Stimulated activated naive CD4-positive, alpha-beta T cell (primary cell): ENCODE measurements at places on chromosomes 5 and 9.

- DNase-seq = no peak
These were observed 243.7 kb downstream of the PIK3R1 start for GRCh38 chr5:68459093-68459809.

DNA sequence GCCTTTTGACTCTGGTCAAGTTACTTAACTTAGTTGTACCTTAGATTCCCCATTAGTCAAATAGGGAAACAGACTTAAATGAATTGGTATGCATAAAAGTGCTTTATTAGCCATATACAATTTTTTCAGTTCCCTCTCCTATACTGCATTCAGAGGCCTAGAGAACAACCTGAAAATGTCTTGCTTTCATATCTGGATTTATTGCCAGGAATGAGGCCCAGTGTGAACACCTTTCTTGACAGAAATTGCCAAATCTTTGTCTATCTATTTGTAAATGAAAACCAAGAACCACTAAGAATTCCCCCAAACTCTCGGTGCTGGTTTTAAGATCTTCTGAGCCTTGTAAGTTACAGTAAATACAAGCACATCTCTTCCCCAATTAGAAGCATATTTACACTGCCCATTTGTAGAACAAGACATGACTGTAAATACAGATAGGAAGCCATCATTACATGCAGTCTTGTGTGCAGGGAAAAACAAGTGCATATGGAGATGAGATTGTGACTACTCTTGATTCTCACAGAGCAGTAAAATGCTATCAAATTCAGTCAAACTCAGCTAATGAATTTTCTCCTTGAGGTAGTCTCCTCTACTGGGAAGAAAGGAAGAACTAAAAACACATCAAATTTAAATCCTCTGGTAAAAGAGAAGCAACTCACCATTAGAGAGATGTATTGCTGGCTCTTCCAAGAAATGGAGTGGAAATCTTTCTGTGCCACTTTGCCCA is 5.2 kb upstream of the FAM13B start:
- no peak for DNase-seq

DNA sequence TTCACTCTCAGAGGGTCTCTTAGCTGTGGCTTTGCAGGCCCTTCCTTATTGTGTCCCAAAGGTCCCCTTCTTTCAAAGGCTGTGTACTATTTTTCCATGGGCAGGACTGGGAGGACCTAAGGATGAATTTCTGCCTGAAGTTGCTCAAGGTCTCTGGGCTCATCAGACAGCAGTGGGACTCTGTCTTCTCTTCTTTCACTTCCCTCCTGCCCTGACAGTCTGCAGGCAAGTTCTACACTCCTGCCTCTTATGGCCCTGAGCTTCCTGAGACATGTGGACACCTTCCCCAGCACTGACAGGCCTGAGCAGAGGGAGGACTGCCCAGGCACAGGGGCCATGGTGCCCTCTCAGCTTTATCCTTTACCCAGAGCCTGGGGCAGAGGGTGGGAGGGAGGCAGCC is 14.8 kb downstream of the ENHO start:
- DNase-seq = no peak

- DNase-seq = no peak
These were observed 155.0 kb upstream of the DAB2 start for GRCh38 chr5:39579750-39580149.

GRCh38 chr5:138092301-138092700 is 8.5 kb downstream of the WNT8A start:
- DNase-seq = no peak

DNA sequence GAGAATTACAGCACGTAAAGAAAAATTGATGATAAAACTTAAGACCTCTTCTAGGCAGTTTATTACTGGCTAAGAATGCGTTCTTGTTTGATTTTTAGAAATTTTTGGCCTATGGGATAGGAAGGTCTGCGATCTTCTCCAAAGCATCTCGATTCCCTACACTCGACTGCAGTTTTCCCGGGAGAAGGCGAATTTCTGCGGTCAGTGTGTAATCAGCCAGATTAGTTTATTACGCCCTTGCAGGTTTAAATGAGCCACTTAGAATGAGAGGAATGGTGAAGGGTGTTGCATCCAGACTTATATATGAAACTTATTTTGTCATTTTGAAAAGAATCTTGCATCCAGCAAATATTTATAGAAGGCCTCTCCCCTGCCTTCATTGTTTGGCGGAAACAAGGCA is 1.2 kb downstream of the MTAP start:
- no peak for DNase-seq

GRCh38 chr9:8457055-8457454 is 657.5 kb upstream of the DMAC1 start:
- DNase-seq = no peak

DNA sequence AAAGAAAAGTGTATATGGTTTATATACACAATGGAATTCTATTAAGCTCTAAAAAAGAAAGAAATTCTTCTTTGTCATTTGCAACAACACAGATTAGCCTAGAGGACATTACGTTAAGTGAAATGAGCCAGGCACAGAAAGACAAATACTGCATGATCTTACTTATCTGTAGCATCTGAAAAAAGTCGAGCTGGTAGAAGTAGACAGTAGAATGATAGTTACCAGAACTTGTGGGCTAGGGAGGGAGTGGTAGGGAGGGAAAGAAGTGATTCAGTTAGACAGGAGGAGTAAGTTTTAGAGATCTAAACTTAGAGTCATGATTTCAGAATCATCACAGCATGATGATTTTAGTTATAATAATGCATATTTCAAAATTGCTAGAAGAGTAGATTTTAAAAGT is 184.6 kb downstream of the TLE4 start:
- no peak for DNase-seq

DNA sequence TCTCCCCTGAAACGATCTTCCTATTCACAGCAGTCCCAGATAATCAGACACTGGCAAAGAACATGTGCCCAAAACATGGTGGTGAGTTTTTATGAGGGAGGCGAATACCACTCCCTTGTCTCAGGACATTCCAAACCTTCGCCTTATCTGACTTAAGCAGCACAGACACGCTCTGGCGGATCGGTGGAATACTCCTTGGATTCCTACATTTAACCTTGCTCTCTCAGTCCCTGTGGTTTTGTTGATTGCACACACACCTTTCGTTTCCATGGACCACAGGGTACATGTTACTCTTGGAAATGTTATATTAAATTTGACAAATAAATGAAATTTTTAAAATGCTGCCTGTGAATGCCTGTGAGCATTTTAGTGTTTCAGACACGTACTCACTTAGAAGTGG is 87.8 kb upstream of the CPEB4 start:
- DNase-seq = no peak

DNA sequence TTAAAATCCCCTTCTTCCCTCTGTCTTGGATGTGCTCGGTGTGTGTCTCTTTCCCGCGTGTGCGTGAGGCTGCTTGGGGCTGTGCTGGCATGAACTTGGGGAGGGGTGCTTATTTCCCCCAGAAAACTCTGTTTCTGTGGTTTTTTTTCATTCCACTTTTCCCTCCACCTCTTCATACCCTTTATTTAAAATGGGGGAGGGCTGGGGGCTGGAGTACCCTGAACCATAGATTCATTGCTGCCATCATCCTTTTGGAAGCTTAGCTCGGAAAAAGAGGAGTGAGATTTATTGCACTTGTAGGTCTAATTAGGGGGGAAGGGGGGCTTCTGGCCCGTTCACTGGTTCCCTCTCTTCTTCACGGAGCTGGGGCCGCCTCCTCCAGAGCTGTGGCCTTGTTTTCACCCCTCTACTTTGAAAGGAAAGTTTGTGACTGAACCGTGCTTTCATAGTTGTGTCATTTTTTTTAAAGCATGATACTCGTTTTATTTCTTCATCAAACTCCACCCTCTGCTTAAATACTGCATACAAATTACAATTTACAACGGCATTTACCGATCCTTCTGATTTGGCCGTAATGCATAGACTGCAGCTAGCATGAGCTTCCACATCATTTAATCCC is 2.9 kb downstream of the NR2F1 start:
- DNase-seq = no peak
